ENCODE measurements at places on chromosomes 3 and 15. TPM values are rescaled to one million over a fixed set of nuclear protein-coding genes. Genes with fewer than 3 reads are reported as not detected.

- no peak for DNase-seq
Observed at GRCh38 chr15:58510715-58511598, 79.2 kb downstream of the LIPC start.

- DNase-seq, result no peak
Observed at GRCh38 chr3:128555098-128555825, 62.3 kb upstream of the GATA2 start.

DNA sequence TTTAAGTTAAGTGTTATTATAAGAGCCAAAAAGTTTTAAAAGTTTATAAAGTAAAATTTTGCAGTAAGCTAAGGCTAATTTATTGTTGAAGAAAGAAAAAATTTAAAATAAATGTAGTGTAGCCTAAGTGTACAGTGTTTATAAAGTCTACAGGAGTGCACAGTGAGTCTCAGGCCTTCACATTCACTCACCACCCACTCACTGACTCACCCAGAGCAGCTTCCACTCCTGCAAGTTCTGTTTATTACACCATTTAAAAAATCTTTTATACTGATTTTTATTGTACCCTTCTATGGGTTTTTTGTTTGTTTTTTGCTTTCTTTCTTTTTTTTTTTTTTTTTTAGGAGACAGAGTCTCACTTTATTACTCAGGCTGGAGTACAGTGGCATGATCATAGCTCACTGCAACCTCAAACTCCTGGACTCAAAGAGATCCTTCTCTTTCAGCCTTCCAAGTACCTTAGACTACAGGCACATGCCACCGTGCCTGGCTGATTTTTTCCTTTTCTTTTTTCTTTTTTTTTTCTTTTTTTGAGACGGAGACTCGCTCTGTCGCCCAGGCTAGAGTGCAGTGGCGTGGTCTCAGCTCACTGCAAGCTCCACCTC is 25.9 kb downstream of the CSTA start:
- no peak for DNase-seq

- no peak for DNase-seq
Observed at GRCh38 chr15:92763459-92763858, 107.9 kb upstream of the FAM174B start.

DNA sequence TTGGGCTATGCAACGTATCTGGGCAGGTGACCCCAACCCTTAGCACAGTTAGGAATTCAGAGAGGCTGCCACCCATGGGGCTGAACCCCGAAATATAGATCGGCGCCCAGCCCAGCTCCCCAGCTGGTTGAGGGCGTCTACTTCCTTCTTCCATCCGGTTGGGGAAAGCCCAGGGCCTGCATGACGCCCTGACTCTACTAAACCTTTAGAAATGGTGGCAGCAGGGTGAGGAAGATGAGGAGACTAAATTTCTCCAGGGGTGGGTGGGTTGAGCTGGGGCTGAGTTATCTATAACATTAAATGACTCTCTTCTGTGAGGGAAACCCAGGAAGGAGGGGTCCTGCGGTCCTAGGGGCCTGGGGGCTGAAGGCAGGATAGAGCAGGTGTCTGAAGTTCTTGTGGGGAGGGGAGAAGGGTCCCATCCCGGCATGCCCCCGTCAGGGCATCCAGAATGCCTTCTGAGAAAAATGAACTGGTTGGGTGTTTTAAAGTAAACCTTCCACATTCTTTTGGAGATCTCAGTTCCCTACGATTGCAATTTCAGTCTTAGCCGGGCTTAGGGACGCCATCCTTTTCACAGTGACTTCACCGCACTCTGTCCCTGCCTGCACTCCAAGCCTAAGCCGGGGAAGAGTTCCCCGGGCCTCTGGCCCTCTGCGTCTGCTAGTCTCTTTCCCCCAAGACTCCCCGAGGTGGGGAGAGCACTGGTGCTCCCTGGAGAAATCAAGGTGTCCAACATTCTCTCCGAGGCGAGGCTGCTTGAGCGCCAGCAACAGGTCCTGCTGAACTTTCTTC is 28.5 kb downstream of the NR2F2 start:
- no peak for DNase-seq

- no peak for DNase-seq
Observed at GRCh38 chr3:8842293-8842692, 72.9 kb upstream of the OXTR start.

DNA sequence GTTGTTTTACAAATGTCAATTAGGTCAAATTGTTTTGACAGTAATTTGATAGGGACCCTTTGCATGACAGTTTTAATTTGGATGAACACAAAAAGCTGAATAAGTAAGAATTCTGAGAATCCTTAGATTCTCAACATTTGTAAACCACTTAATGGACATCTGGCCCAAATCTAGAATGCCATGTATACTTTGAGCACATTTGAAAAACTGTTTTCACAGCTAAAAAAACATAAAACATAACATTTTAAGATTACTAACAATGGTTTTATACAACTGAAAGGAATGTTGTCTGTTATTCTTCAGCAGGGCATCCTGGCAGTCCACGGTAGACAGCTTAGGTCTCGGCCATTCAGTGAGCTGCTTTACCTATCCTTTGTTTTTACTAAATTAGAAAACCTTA is 34.5 kb upstream of the TM2D3 start:
- no peak for DNase-seq

GRCh38 chr3:41117398-41117870 is 81.9 kb upstream of the CTNNB1 start:
- DNase-seq, result peak; percentile 86

- no peak for DNase-seq
Observed at GRCh38 chr15:60090747-60091146, 86.6 kb downstream of the FOXB1 start.

DNA sequence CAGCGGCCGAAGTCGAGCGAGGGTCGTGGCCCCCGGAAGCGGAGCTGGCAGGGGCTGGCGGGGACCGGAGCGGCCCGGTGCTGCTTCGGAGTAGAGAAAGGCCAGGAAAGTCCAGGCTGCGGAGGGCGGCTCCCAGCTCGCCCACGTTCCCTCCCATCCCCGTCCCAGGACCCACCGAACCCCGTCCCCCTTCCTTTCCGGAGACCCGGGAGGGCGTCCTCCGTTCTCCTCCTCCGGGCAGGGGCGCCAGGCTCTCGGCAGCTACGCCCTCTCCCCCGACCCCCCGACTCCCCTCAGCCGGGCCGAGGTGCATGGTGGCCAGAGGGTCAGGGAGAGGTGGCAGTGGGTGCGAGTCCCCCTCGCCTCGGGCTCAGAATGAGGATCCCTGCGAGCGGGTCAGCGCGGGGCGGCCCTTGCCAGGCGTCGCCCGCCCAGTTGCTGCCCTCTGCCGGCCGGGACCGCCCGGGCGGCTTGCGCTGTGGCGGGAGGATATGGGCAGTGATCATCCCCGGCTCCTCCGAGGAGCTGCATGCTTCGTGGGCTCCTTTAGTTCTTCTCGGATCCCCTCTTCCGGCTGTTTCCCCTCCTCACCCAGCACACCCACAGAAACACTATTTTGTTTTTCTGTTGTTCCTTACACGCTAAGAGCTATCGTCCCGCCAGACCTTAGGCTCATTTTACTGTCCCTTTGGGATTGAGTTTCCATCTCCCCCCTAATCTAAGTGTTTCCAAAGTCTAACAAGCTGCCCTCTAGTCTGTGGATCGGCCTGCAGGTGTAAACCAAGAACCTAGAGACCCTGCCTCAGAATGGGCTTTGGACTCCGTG is 744 bp upstream of the ALDH1A2 start:
- no peak for DNase-seq

DNA sequence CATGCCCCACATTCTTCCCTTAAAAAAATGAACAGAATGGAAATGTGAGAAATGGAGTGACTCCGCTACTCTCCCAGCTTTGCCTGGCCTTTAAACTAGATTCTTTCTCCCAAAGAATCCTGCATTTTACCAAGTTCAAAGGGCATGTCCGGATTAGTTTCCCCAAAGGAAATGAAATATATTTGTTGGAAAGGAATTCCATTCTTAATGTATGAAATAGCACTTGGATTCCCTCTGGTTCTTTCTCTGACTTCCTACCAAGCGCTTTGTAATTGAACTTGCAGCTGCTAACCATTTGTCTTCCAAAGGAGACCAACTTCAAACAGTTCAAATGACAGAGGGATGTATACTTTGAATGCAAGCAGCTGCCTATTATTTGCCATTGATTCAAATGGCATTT is 18.9 kb downstream of the MAP2K1 start:
- no peak for DNase-seq

- DNase-seq, result peak; percentile 85
Observed at GRCh38 chr15:31327669-31328427, 1.2 kb downstream of the KLF13 start.

DNA sequence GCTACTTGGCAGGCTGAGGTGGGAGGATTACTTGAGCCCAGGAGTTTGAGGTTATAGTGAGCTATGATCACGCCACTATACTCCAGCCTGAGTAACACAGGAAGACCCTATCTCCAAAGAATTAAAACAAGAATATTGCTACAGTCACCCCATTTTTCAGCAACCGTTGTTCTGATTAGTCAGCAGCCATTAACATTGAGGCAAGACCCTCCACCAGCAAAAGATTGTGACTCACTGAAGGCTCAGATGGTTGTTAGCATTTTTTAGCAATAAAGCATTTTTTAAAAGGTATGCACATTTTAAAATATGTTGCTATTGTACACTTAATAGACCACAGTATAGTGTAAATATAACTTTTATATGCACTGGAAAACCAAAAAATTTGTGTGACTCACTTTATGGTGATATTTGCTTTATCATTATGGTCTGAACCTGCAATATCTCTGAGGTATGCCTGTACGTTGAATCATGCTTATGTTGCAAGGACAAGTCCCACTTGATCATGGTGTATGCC is 492.6 kb downstream of the SQOR start:
- no peak for DNase-seq

DNA sequence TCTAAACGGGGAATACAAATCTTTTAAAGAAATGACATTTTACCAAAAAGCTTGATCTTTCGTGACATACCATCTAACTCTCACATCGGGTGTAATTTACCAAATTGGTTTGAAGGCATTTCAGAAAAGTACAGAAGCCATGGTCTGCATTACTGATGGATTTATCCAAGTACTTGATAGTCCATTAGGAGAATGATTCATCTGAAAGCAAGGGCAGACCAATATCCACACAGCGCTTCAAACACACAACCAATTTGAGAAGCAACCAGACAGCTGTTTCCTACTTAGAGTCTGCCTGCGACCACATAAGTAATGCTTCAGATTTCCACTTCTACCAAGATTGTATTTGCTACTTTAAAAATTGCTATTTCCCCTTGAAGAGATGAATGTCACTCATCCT is 697.6 kb upstream of the ALCAM start:
- no peak for DNase-seq

DNA sequence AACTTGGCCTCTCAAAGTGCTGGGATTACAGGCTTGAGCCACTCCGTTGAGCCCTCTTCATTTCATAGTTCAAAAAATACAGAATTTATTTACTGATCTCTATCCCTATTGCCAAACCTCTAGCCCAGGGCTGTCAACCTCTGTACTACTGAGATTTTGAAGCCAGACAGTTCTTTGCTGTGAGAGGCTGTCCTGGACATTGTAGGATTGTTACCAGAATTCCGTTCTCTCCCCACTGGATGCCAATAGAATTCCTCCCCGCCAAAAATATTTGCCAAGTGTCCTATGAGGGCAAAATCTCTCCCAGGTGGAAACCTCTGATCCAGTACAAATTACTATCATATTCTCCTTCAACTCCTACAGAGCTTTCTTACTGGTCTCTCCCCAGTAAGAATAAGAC is 29.6 kb upstream of the ADAMTS9 start:
- DNase-seq, result no peak

GRCh38 chr15:33209575-33210481 is 15.3 kb upstream of the FMN1 start:
- no peak for DNase-seq

DNA sequence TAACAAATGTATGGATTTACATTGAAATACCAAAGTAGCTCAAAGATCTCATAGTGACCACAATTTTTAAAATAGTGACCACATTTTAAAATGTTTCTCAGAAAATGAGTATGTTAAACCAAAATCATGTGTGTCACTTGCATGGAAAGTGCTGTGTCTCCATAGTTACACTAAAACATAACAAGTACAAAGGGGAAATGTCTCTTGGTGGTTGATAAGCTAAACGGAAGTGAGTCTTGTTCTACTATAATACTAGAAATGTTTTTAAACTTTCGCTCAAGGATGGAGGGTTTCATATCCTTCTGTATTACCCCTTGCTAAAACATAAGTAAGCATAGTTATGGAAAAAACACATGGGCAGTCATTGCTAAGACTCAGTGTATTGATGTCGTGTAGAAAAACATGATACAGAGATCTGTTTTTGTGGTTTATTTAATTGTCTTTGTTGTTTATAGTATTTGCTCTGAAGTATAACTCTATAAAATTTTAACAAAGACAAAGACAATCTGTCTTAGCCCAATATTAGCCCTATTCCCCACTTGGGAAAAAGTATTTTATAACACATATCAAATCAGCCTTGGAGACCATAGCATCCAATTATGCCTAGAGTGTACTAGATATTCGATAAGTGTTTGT is 27.0 kb upstream of the DENND4A start:
- DNase-seq, result peak; percentile 89

- DNase-seq, result no peak
Observed at GRCh38 chr15:36529296-36530011, 50.0 kb upstream of the CDIN1 start.

- no peak for DNase-seq
Observed at GRCh38 chr15:80615783-80616391, 79.2 kb upstream of the ABHD17C start.

DNA sequence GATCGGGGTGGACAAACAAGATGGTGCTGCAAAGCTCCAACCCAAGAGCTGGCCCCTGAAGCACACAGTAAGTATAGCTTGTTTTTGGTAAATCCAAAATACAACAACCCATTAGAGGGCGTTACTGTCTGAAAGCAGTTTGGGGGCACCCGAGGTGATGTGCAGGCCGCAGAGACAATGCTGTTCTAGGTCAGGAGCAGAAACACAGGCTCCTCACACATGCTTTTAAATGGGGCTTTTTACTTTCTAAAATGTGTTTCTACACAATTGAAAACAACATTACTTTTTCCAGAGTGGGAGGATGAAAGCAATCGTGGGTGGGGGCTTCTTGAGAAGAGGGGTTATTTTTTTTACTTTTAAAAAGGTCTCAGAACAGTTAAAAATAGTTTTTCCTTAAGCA is 1029.3 kb upstream of the CFAP20DC start:
- no peak for DNase-seq

ITGB5 gene
- 5.4 TPM for total RNA-seq

ZMYND10 gene
- total RNA-seq, result 3.7 TPM

RAB6B gene
- 0.55 TPM for total RNA-seq

ALDH1A2 gene
- 0.83 TPM for total RNA-seq

SLC6A20 gene
- total RNA-seq, result not detected

DNASE1L3 gene
- total RNA-seq, result not detected

WNT5A gene
- total RNA-seq, result not detected

LTF gene
- not detected for total RNA-seq

EPHB1 gene
- not detected for total RNA-seq

GOLGA6A gene
- 0.17 TPM for total RNA-seq

EAF2 gene
- 6.3 TPM for total RNA-seq

ALAS1 gene
- total RNA-seq, result 34.6 TPM

LYSMD2 gene
- 35.2 TPM for total RNA-seq

HIGD2B gene
- total RNA-seq, result 0.39 TPM

RARB gene
- total RNA-seq, result not detected

PSTPIP1 gene
- 225 TPM for total RNA-seq

SERINC4 gene
- not detected for total RNA-seq

All from CD4-positive, alpha-beta memory T cell (primary cell).